Activated T-helper 9 cell treated with anti-CD3 and anti-CD28 coated beads, Interleukin-2, amount 50 U/mL, for 16 hours (primary cell): ENCODE measurements at places on chromosomes 5 and 9.

GRCh38 chr9:11086561-11086960 lies 473.8 kb upstream of the PTPRD start:
- no peak for DNase-seq

GRCh38 chr5:14735944-14736343 lies 71.4 kb downstream of the OTULIN start:
- DNase-seq, result no peak

DNA sequence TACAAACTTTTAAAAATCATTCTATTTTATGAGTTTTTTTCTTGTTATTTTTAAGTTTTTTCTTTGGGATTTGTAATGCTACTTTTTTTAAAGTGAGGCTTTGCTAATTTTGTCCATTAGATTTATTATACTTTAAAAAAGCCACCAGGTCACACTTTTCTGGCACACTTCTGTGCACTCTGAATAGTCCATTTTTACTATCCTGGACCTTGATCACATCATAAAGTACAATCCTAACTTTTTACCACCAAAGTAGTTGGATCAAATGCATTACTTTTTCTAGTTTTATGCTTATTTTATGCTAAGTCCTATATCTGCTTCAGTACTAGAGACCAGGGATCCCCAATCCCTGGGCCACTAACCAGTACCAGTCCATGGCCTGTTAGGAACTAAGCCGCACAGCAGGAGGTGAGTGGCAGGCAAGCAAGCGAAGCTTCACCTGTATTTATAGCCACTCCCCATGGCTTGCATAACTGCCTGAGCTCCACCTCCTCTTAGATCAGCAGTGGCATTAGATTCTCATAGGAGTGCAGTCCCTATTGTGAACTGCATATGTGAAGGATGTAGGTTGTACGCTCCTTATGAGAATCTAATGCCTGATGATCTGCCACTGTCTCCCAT lies 16.0 kb downstream of the FRRS1L start:
- DNase-seq, result no peak

DNA sequence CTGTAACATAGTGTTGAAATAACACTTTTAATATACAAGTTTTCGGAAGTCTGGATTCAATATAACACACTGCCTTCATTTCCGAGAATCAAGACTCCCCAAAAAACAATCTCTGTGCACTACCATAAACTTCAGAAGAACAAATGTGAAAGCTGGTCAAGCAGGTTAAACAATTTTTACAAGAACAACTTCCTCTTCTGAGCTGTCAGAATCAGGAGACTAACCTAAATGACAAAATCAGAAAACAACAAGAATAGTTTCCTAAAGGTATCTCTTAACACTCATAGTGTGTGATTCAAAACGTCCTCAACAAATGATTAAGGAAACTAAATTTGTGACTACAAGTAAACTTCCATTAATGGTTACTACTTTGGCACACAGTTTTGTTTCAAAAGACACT lies 11.6 kb downstream of the C9orf72 start:
- no peak for DNase-seq

- no peak for DNase-seq
Observed at GRCh38 chr9:108001237-108001636, 511.7 kb upstream of the KLF4 start.

GRCh38 chr5:91417219-91417618 lies 34.1 kb upstream of the ARRDC3 start:
- no peak for DNase-seq

- no peak for DNase-seq
Observed at GRCh38 chr5:35294976-35295375, 64.7 kb upstream of the PRLR start.

GRCh38 chr5:91219091-91219802 lies 163.9 kb downstream of the ARRDC3 start:
- DNase-seq, result no peak

DNA sequence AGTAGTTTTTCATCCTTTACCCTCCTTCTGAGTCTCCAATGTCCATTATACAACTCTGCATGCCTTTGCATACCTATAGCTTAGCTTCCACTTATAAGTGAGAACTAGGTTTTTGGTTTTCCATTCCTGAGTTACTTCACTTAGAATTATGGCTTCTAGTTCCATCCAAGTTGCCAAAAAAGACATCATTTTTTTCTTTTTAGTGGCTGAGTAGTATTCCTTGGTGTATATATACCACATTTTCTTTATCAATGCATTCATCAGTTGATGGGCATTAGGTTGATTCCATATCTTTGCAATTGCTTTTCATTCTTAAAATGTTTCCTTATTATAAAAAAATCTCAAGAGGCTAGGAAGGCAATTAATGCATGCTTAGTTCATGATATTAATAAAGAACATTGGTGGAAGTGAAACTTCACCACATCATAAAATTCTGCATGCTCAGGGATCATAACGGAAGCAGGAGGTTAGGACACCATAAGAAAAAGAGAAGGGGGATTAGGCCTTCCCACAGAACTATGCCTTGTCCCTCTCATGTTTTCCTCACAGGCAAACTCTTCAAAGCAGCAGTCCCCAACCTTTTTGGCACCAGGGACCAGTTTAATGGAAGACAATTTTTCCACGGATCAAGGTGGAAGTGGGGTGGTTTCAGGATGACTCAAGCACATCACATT lies 105.2 kb downstream of the FRMD3 start:
- no peak for DNase-seq

GRCh38 chr5:6829150-6829784 lies 116.0 kb downstream of the TENT4A start:
- DNase-seq, result peak; percentile 35

- DNase-seq, result no peak
Observed at GRCh38 chr9:34550681-34551270, 28.0 kb upstream of the ENHO start.

GRCh38 chr5:96961053-96961452 lies 25.2 kb downstream of the LNPEP start:
- no peak for DNase-seq

DNA sequence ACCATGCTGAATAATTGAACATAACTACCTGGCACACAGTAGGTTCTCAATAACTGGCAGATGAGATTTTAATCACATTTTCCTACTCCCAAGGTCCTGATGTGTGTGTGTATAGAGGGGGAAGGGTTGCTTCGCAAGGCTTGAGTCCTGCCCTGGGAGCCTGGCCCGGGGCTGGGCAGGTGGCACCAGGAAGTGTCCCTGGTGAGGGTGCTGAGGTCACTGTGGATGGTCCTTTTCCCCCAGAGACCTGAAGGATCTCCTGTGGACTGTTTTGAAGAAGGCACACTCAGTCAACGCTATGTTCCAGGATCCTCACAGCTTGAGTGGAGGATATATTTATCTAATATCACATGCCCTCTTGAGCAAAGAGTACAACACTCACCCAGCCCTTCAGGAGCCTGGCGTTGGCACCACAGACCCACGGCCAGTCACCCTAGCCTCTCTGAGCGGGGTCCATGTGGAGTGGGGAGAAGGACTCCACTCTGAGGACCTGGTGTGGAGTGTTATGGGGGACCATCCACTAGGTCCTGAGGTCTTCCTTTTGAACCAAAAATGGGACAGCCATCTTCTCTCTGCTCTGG lies 177.8 kb downstream of the GABBR2 start:
- no peak for DNase-seq

DNA sequence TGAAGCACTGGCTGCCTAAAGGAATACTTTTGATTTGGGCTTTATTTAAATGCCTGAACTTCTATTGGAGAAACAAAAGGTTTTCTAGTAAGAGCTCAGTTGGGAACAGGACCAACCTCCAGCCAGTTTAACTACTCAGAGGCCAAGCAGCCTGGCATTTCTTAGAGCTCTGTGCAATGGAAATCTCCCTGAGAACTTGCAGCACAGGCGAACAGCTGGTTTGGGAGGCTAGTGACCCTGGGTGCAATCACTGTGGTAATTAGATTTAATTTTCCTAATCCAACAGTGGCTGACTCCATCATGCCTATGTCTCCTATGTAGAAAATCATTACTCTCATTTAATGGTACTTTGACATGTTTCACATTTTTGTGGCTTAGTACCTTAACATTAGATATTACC lies 1.0 kb upstream of the CDH6 start:
- DNase-seq, result no peak

DNA sequence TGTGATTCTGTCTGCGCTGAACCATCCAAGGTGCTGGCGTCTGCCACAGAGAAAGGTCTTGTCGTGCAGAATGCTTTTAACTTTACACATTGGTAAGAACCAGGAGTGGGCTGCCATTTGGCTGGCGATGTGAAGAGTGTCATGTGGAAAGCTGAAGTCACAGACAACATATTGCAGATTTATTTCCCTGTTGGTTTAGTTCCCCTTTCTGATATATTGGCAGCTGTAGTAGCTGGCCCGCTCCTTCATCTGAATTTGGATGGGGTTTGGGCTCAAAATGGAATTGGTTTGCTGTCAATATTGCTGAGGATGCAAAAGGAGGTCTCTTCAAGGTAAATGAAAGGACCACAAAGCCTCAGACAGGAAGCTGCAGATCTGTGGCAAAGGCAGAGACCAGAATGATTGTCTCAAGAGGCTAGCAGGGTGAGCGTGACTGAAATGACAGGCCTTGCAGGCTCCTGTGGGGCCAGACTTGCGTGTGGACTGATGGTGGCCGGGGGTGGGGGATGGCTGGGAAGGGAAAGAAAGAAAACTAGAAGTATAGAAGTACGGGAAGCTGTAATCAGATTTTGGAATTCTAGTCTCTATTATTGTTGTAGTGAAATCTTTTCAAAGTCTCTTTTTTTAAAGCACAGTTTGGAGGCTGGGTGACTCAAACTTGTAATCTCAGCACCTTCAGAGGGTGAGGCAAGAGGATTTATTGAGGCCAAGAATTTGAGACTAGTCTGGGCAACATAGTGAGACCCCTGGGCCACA lies 25.1 kb upstream of the CD180 start:
- peak; percentile 13 for DNase-seq

GRCh38 chr9:89515416-89515815 lies 17.5 kb upstream of the SEMA4D start:
- DNase-seq, result no peak

DNA sequence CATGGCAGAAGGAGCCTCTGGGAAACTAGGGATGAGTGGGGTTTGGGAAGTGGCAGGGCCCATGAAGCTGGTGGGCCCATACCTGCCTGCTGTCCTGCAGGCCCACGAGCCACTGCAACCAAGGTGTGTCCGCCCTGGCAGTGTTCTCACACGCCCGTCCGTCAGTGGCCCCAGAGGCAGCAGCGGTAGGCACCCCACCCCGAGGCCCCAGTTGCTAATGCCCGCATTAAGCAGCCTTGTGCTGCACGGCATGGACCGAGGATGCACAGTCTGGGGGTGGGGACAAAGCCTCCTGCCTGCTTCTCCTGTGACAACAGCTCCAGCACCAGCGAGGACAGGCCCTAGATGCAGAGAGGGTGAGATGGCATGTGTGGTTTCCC lies 41.3 kb downstream of the HK3 start:
- no peak for DNase-seq

DNA sequence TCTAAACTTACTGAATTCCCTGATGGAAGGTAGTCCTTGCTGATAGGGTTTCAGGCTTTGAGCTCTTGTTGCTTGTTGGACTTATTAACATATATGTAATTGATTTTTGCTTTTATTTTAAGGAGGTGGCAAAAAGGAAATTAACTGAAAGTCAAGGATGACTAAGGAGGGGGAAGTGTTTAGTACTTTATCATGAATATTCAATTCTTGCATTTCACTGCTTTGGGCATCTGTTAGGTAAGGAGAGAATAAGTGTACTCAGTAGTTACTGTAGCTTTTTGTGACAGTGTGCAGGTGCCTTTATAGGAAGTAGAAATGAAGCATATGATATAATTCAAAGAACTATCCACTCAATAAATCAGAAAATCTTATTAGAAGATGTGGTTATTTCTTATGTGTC lies 47.1 kb downstream of the DMXL1 start:
- DNase-seq, result no peak

GRCh38 chr5:173973616-173973969 lies 15.4 kb upstream of the C5orf47 start:
- no peak for DNase-seq

- peak; percentile 78 for DNase-seq
Observed at GRCh38 chr5:134555890-134556311, 30.4 kb downstream of the JADE2 start.

- peak; percentile 35 for DNase-seq
Observed at GRCh38 chr5:149636861-149637246, 55.6 kb downstream of the ARHGEF37 start.

DNA sequence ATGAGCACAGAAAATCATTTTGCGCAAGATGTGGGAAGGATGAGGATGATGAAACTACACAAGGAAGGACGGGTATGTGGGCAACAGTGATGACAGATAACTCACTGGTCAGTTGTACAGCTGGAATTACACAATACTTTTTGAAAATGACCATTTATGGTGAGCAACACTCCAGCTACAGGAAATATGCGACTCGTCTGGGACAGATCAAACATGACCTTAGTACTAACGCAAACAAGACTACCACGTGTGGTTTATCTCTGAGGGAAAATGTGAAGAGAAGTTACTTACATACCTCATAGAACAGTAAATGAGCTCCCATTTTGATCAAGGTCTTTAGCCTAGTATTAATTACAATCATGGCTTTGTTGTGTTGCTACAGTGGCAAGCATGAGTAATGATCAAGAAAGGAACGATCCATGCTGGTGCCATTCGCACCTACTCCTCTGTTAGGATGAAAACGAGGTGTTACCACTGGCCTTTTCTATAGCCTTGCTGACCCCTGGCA lies 456.9 kb downstream of the BNC2 start:
- no peak for DNase-seq

DNA sequence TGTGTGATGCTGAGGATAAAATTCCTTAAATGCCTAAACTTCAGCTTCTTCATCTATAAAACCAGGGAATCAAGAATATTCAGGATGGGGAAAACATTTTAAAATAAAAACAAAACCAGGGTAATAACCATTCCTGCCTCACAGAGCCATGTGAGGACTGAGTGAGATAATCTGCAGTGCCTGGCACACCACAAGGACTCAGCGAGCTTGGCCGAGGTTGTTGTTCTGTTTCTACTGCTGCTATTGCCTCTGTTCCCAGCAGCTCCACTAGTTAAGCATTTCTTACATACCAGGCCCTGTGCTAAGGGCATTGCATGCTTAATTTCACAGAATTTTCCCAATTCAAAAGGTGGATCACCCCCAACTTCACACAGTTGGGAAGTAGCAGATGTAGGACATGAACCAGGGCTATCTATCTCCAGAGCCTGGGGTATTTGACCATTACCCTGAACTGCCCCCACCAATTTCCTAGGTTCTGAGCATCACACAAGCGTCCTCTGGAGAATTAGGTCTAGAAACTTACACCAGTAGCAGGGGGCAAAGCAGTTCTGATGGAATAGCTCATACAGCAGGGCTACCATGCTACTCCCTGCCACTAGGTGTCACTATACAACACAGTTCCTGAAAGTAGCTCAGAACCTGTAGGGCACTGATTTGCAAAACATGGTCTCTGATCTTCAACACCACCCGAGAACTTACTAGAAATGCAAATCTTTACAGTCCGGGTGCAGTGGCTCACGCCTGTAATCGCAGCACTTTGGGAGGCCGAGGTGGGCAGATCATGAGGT lies 74.3 kb downstream of the LRSAM1 start:
- no peak for DNase-seq

- DNase-seq, result no peak
Observed at GRCh38 chr9:23532282-23532681, 293.8 kb downstream of the ELAVL2 start.

GRCh38 chr9:99607842-99608448 lies 213.7 kb upstream of the NR4A3 start:
- DNase-seq, result no peak

GRCh38 chr9:84300271-84300670 lies 40.3 kb downstream of the SLC28A3 start:
- DNase-seq, result no peak
